ENCODE measurements at places on chromosomes 6 and 20. TPM values are rescaled to one million over a fixed set of nuclear protein-coding genes. Genes with fewer than 3 reads are reported as not detected.
A peak's percentile ranks its signal among the peaks of the same experiment; 100 is the strongest.

- no peak overlapping the region for H3K27ac ChIP-seq
- H3K4me3 ChIP-seq: no peak overlapping the region
- no peak for DNase-seq
These were observed 260.4 kb downstream of the RNGTT start for GRCh38 chr6:88702956-88703556.

- peaks cover 35% of the 10 kb centered on the region for H3K4me1 ChIP-seq
- H3K4me3 ChIP-seq: no peak overlapping the region
- no peak for DNase-seq
- no peaks in the 10 kb centered on the region for H3K27me3 ChIP-seq
- no peak overlapping the region for H3K27ac ChIP-seq
These were observed 8.3 kb downstream of the PHF3 start for GRCh38 chr6:63643862-63644261.

DNA sequence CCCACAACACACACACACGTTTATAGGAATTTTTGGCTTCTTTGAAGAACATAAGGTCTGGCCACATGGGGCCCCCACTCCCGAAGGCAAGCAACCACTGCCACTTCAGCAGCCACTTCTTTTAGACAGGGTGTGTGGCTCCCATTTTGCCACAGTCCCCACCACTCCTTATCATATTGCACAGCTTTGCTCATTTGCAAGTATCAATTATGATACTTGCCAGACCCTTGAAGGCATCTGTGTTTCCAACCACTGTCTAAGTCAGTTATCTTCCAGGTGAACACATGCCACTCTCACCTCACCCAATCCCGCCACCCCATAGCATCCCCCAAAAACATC is 73.1 kb downstream of the NOL4L start:
- H3K36me3 ChIP-seq: peaks cover 6% of the 10 kb centered on the region
- H3K27me3 ChIP-seq: no peaks in the 10 kb centered on the region
- H3K27ac ChIP-seq: no peak overlapping the region
- no peak for DNase-seq
- H3K4me3 ChIP-seq: no peak overlapping the region

GRCh38 chr6:111474106-111474505 is 8.9 kb downstream of the REV3L start:
- no peak overlapping the region for H3K27ac ChIP-seq
- no peak overlapping the region for H3K4me3 ChIP-seq
- DNase-seq: no peak
- H3K36me3 ChIP-seq: no peaks in the 10 kb centered on the region

DNA sequence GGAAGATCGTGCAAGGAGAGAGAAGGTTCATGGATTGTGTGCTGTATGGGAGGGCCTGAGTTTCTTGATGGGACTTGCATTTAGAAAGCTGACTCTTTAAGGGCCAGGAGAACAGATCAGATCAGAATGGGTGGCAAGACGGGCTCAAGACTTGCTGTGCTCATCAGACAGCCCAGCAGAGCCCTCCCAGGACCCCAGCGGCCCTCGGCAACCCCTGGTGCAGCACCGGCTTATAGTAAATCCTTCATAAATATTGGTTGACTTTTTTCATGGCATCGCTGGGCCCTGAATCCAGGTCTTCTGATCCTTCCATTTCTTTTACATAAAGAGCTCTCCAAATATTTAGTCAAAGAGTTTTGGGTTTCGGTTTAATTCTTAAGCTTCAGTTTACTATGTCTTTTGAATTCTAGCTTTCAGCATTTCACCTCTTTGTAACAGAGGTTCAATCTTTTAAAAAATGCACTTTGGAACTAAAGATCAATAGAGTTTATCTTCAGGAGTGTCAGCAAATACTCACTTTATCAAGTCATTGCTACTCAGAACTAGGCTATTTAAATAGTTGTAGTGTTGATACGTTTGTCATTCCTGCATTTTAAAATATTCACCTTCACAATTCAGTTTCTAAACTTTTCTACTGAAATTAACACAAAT is 205.6 kb downstream of the ZDHHC14 start:
- DNase-seq: no peak
- H3K4me3 ChIP-seq: no peak overlapping the region
- peaks cover 14% of the 10 kb centered on the region for H3K36me3 ChIP-seq
- H3K4me1 ChIP-seq: no peaks in the 10 kb centered on the region

DNA sequence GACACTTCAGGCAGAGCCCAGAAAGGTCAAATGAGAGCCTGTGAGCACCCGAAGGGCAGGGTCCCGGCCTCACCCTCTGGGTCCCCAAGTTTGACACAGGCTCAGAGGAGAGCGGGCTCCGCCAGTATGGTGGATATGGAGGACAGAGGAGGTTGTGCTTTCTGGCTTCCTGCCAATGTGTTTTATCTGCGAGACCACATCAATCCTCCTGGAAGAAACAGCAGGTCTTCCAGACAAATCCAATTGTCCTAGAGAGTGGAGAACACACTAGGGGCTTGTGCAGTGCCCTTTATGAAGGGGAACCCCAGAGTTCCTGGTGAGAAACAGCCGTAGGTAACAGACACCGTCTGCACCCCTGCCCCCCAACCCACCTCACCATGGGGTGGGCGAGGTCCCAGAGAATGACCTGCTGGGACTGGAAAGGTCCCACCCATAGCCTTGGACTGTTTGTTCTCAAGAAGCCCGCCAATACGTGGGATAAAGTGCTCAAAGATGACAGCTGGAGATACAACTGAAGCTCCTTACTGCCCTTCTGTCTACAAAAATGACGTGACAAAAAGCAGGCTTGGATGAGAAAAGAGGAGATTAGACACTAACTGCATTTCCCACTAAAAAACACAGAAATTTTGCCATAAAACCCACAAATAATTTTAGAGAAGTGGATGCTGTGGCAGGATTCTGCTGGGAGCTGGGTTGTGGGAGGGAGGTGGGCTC is 23.9 kb upstream of the SSTR4 start:
- no peak overlapping the region for H3K27ac ChIP-seq

Gene ZFP57
- not detected for total RNA-seq

Gene OVOL2
- not detected for total RNA-seq

DNA sequence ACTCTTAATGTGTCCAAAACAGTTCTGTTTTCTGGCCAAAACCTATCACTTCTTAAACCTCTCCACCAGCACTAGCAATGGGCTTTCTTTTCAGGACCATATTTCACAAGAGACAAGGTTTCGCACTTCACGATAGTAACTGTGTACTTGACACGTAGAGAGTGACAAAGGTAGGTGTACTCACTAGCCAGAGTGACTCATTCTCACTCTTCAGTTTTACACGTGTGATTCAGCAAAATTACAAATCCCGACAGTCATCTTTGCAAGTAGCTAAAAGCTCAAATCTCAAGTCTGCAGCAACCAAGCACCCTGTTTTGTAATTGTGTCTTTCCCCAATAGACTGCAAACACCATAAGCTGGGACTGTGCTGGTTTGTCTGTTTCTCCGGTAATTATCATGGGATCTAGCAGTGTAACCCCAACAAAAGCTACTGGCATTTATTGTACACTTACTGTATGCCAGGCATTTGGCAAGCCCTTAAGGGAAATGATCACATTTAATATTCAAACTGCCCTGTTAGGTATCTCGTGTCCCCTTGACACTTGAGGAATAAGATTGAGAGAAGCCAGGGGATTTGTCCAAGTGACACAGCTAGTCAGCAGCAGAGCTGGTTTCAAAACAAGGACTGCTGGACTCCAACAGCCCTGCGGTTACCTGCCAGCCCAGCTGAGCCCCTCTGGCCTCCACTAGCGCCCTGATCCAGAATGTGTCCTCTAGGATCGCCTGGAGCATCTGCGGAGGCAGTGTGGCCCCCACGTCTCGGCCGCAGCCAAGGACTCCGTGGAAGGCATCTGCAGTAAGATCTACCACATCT is 9.9 kb downstream of the PCIF1 start:
- H3K4me1 ChIP-seq: no peaks in the 10 kb centered on the region
- H3K4me3 ChIP-seq: no peak overlapping the region
- DNase-seq: no peak
- H3K27me3 ChIP-seq: no peaks in the 10 kb centered on the region
- peaks cover 8% of the 10 kb centered on the region for H3K36me3 ChIP-seq

DNA sequence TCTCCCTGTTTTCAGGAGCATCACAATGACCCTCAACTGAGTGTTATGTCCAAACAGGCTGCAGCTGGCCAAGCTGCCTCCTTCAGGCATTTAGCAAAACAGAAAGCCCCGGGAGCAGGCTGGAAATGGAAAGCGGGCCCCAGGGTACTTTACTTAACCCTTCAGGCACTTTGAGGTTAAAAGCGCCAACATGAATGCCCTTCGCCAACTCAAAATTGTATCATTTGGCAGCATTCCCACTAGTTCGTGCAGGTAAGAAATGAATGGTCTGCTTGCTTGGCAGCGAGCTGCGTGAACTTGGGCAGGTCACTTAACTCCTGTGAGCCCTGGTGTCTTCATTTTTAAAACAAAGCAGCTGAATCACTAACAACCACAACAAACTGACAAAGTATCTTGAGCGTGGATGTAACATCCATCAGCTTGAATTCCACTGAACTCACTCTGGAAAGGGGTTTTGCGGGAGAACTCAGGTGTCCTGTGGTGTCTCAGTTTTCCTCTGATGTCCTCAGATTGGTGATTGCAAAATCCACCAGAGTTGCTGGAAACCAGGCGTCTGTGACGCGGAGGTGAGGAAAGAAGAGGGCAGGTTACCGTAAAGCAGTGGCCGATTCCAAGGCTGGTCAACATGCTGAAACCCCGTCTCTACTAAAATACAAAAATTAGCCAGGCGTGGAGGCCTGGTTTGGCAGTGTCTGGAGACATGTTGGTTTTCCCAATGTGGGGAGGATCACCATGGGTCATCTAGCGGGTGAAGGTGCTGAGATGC is 118.8 kb upstream of the ZNF217 start:
- H3K36me3 ChIP-seq: no peaks in the 10 kb centered on the region
- no peak for DNase-seq
- H3K27me3 ChIP-seq: no peaks in the 10 kb centered on the region
- no peak overlapping the region for H3K4me3 ChIP-seq
- no peak overlapping the region for H3K27ac ChIP-seq
- H3K4me1 ChIP-seq: peaks cover 15% of the 10 kb centered on the region

Gene PRL
- not detected for total RNA-seq

GRCh38 chr6:11754625-11755271 is 23.9 kb downstream of the ADTRP start:
- H3K4me1 ChIP-seq: no peaks in the 10 kb centered on the region
- H3K4me3 ChIP-seq: no peak overlapping the region
- no peaks in the 10 kb centered on the region for H3K36me3 ChIP-seq
- no peaks in the 10 kb centered on the region for H3K27me3 ChIP-seq
- DNase-seq: no peak

GRCh38 chr20:50186151-50186885 is 4.3 kb upstream of the CEBPB start:
- H3K4me3 ChIP-seq: peak overlapping the region; percentile 82
- H3K27ac ChIP-seq: no peak overlapping the region
- peaks cover 3% of the 10 kb centered on the region for H3K4me1 ChIP-seq
- peaks cover 10% of the 10 kb centered on the region for H3K27me3 ChIP-seq
- peak; percentile 99 for DNase-seq

DNA sequence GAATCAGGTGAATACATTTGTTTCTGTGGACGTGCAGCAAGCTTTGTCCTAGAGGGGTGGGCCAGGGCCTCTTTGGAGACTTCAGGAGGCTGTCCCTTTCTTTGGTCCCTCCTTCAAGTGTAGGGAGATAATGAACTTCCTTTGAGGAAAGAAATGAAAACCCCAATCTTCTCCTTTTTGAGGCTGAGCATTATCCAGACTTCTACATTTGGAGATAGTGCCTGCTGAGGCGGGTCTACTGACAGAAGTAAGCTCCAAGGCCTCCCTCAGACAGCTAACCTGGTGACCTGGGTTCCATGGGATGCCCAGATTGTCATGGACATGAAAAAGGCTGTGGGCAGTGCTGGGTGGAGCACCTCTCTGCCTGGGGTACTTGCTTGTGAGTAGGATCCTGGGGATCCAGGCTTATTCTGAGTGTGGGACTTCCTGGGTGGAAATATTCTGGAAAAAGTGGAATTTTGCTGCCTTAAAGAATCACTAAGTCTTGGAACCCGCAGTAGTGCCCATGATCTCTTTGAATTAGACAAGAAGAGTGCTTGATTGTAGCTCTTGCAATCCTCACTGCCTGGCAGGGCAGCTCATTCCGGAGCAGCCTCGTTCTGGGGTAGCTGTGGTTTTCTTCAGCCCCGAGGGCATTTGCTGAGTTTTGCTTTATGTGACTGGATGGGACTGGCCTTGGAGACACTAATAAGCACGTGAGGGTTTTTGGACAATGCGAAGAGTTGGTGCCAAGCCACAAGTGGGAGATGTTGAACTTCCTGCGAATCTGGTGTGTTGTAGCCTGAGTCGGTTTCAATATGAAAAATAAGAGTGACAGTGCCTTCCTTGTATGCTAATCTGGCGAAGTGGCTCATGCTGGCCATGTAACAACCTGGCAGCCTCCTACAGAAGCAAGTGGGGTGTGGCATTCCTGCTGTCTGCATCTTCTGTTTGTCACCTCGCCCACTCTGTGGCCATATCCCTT is 28.1 kb downstream of the SNRNP48 start:
- no peak overlapping the region for H3K27ac ChIP-seq
- no peak overlapping the region for H3K4me3 ChIP-seq
- H3K27me3 ChIP-seq: peaks cover 67% of the 10 kb centered on the region
- no peak for DNase-seq
- peaks cover under 1% of the 10 kb centered on the region for H3K36me3 ChIP-seq

- peak overlapping the region; percentile 86 for H3K27ac ChIP-seq
- H3K36me3 ChIP-seq: peaks cover 8% of the 10 kb centered on the region
- no peak overlapping the region for H3K4me3 ChIP-seq
- peaks cover 38% of the 10 kb centered on the region for H3K4me1 ChIP-seq
These were observed 28.6 kb downstream of the PPARD start for GRCh38 chr6:35370785-35371493.

GRCh38 chr6:54801669-54802068 is 44.9 kb upstream of the FAM83B start:
- DNase-seq: no peak
- peaks cover 4% of the 10 kb centered on the region for H3K4me1 ChIP-seq
- H3K4me3 ChIP-seq: no peak overlapping the region
- no peak overlapping the region for H3K27ac ChIP-seq
- H3K27me3 ChIP-seq: no peaks in the 10 kb centered on the region
- no peaks in the 10 kb centered on the region for H3K36me3 ChIP-seq

DNA sequence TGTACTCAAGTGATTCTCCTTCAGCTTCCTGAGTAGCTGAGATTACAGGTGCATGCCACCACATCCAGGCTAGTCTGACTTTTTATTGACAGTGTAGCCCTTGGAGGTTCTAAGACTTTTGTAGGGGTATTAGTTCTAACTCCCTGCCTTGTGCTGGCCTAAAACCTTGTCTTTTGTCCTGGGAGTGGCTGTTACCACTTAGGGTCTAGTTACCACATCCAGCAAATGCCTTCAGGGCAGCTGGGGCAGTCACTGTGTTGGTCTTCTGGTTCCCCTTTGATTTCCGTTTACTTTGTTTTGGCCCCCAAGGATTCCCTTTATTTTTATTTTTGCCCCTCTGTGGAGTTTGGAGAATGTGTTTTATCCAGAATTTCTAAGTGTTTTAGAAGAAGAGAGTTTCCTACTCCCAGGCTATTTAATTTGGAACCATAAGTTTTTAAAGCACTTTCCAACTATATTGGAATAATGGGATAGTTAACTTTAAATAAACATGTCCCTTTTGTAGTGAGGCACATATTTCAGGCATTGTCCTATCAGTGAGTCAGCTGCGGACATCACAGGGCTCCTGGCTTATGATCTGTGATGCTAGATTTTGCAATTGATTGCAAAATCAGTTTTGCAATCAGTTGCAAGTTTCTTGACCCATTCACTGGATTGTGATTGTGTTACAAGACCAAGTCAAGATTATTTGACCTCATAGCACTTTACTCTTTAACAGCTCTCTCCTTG is 25.0 kb downstream of the IL22RA2 start:
- no peak overlapping the region for H3K4me3 ChIP-seq
- H3K36me3 ChIP-seq: no peaks in the 10 kb centered on the region
- no peak for DNase-seq
- H3K4me1 ChIP-seq: no peaks in the 10 kb centered on the region
- H3K27me3 ChIP-seq: no peaks in the 10 kb centered on the region

Gene TMEM217
- 0.82 TPM for total RNA-seq

Gene WFDC2
- total RNA-seq: 7.4 TPM
